Activated T-cell treated with anti-CD3 and anti-CD28 coated beads, Interleukin-2, amount 50 U/mL, for 48 hours (primary cell): ENCODE measurements at places on chromosomes 7 and 10.
A peak's percentile ranks its signal among the peaks of the same experiment; 100 is the strongest.

GRCh38 chr7:71937840-71938371 is 474.2 kb downstream of the CALN1 start:
- no peak for DNase-seq

DNA sequence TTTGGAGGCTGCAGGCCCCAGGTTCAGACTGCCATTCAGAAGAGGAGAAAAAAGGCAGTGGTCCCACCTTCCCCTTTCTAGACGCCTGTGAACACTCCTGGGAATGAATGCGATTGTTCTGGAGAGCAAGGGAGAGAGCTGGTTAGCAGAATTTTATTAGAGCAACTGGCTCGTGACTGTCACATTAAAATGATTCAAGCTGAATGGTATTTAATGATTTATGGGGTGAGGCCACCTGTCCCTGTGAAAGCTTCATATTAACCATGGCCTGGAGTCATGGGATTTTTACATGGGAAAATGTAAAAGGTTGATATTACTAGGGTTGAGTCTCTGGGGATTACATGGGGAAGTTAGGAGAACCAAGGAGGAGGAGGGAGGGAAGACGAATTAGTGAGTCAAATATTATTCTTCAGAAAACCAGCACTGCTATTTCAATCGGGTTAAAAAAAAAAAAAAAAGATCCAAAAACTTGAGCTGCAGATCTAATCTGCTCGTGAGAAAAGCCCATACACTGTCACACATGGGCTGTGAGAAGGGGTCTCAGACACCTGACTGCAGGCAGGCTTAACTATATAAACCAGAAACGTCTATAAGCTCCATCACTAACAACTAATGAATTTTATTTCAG is 8.3 kb downstream of the CXCL12 start:
- DNase-seq, result no peak

- DNase-seq, result no peak
Measured at GRCh38 chr10:63236113-63236935, 103.2 kb downstream of the NRBF2 start.

DNA sequence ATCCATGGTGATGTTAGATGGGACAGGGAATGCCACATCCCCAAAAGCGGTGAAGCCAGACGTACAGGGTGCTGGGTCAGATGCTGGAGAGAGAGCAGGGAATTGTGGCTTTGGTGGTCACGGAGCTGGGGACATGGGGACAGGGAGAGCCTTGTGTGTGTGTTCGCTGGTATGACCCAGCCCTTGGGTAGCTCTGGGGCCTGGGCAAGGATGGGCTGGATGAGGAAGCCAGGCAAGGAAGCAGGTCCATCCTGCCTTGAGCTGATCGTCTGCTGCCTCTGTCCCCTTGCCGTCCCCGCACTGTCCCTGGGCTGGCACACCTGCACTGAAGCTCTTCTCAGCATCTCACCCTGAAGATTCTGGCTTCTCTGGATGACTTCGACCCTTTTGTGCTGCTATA is 15.4 kb upstream of the CLDN4 start:
- no peak for DNase-seq

GRCh38 chr10:13658871-13659685 is 72.3 kb downstream of the PRPF18 start:
- peak; percentile 45 for DNase-seq

GRCh38 chr10:34918776-34919315 is 103.8 kb upstream of the PARD3 start:
- DNase-seq, result no peak

- DNase-seq, result no peak
Measured at GRCh38 chr10:71765176-71765904, 8.0 kb downstream of the VSIR start.

DNA sequence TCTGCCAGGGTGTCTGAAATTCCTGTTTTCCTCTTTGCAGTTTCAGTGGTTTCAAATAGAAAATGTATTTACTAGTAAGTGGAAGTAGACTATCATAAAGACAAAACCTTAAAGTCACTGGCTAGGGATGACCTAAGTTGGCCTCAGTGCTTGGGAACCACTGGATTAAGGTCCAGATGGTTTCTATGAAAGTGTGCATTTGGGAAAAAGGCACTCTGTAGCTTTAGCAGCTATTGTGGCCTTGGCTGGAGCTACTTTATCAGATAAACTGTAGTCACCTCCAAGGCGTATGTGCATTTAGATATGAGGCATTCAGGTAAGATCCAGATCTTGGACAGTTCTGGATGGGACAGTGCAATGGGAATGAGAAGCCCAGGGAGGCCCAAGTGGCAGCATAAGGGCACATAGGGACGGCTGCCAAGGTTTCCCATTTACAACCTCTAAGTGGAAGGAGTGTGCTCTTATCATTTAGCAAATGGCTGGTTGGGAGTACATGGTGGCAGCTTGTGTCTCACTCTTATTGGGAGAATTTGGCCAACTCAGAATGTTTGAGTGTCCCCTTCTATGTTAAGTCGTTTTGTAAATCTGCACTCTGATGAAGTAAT is 185.6 kb downstream of the LRMDA start:
- DNase-seq, result no peak

DNA sequence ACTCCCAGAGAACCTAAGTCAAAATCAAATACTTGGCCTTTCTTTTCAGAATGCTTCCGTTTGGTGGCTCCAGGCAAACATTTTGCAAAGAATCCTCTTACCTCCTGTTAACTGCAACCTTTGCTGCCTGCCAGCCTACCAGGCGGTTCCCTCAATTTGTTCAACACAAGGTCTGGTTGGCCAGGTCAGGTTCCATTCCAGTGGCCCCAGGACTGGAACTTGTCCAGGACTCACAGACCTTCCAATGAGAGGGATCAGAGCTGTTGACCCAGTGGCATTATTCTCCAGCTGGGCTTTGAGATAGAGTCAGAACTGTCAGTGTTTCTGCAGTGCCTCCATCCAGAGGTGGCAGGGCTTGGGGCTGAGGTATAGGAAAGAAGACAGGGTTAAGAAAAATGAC is 137.0 kb downstream of the NEUROD6 start:
- no peak for DNase-seq

DNA sequence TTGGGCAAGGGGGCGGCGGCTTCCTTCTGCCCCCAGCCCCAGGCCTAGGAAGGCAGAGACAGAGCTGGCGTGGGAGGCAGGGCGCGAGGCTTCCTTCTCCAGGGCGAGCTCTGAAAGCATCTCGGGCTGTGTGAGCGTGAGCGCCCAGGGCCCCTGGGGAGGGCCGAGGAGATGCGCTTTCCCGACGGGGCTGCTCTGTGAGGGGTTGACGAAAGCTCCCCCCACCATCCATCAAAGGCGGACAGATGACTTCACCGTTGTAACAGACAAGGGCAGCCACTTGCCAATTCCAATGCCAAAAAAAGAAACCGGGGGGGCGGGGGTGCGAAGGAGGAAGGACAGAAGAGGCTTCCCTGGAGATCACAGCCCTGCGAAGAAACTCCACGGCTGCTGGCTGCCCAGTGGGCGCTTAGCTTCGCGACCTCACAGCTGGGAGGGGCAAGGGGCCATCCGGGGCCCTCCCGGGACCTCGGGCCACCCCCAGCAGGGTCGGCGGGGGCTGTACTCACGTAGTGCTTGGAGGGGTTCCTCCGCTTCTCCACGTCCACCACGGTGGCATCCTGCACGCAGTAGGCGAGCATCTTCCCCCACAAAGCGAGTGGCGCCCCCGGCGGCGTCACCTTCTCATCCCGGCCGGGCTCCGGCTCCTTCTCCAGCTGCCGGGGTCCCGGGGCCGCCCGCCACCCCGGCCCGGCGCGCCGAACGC is 537 bp downstream of the SH3PXD2A start:
- DNase-seq, result peak; percentile 46

GRCh38 chr7:157690833-157691585 is 354.2 kb downstream of the DNAJB6 start:
- DNase-seq, result no peak

- DNase-seq, result no peak
Measured at GRCh38 chr7:76354981-76355730, 3.6 kb downstream of the YWHAG start.

DNA sequence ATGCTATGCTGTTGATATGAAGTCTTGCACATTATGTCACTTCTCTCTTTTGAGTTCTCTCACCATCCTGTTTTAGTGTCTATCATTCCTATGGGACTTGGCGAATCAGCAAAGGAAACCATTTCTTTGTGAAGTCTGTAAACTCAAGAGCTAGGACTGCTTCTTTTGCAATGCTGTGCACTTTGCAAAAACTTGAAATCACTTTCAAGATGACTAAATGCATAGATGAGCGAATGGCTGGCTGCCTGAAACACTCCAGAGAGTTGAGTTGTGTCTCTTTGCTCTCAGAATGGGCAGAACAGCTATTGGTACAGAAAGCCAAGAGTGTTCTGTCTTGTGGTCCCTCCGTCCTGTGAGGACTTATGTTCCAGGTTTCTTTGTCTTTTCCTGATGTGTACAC is 18.3 kb upstream of the ELMO1 start:
- DNase-seq, result no peak

DNA sequence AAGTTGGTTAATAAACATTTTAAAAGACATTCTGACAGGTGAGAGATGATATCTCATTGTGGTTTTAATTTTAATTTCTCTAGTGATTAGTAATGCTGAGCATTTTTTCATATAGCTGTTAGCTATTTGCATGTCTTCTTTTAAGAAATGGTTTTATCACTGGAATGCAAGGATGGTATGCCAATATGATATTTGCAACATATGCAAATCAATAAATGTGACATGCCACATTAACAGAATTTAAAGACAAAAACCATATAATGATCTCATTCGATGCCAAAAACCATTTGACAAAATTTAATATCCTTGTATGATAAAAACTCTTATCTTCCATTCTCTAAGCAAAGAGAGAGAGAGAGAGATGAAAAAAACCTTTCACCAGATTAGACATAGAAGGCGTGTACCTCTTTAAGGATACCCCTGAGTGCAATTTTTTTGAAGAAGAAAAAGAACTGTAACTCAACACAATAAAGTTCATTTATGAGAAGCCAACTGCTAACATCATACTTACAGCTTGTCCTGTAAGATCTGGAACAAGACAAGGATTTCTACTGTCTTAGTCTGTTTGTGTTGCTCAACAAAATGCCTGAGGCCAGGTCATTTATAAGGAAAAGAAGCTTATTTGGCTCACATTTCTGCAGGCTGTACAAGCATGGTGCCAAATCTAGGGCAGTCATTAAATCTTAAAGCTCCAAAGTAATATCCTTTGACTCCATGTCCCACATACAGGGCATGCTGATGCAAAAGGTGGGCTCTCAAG is 39.7 kb upstream of the ZMYND11 start:
- DNase-seq, result no peak

- no peak for DNase-seq
Measured at GRCh38 chr7:30688718-30689221, 6.5 kb upstream of the CRHR2 start.

GRCh38 chr7:130960208-130960988 is 226.4 kb upstream of the KLF14 start:
- DNase-seq, result no peak

DNA sequence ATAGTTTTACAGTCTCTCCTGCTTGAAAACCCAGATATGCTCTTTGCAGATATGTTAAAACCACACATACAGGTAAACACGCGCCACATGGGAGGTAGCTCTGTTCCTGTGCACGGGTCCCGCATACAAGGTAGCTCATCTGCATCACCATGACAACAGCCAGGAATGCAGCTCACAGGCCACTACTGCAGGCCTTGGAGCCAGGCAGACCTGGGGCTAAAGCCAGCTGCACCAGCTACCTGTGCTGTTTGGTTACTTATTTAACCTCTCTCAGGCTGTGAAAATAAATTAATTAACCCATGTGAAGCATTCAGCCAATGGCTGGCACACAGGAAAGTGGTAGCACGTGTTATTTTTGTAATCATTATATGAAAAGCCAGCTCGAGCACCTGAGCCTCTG is 428.3 kb downstream of the TNS3 start:
- DNase-seq, result no peak
